Kidney (tissue), 22 donors: ENCODE measurements at places on chromosomes 7 and 10. TPM values are rescaled to one million over a fixed set of nuclear protein-coding genes. Genes with fewer than 3 reads are reported as not detected.

CLRN3 gene
- 9.4 TPM for total RNA-seq

TMEM130 gene
- total RNA-seq, result 5.0 TPM

RARRES2 gene
- 104 TPM for total RNA-seq

NUTM2E gene
- total RNA-seq, result 0.16 TPM

ITGA8 gene
- total RNA-seq, result 22.1 TPM

CFAP58 gene
- total RNA-seq, result 0.35 TPM

TLX1 gene
- total RNA-seq, result not detected
